ENCODE measurements at places on chromosomes 16 and 17.

DNA sequence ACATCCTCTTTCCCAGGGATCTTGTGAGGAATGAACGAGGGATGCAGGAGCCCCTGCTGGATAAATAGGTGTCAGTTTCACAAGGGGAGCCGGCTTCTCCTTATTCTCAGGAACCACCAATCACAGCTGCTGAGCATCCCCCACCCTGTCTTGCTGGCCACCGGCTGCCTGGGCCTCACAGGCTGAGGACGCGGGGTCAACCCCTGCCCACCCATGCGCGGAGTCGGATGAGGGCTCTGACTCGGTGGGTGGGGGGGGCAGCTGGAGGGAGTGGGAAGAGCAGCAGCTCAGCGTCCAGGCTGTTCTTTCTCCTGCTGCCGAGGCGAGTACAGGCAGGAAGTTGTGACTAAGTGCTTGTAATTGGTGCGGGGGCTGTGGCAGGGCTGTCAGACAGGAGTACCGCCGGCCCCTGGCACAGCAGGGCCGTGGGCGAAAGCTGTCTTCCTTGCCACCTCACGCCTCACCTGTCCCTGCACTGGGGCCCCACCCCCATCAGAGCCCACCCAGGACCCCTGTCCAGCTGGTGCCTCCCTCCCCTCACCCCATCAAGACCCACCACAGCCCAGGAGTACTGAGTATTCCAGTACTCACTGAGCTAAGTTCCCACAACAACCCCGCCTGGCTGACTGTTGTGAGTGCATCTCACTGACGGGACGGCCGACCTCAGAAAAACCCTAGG, 11.0 kb upstream of the DPEP1 start:
- peak; percentile 78 for DNase-seq

GRCh38 chr17:57210224-57210553, 46.1 kb upstream of the MSI2 start:
- no peak for DNase-seq

DNA sequence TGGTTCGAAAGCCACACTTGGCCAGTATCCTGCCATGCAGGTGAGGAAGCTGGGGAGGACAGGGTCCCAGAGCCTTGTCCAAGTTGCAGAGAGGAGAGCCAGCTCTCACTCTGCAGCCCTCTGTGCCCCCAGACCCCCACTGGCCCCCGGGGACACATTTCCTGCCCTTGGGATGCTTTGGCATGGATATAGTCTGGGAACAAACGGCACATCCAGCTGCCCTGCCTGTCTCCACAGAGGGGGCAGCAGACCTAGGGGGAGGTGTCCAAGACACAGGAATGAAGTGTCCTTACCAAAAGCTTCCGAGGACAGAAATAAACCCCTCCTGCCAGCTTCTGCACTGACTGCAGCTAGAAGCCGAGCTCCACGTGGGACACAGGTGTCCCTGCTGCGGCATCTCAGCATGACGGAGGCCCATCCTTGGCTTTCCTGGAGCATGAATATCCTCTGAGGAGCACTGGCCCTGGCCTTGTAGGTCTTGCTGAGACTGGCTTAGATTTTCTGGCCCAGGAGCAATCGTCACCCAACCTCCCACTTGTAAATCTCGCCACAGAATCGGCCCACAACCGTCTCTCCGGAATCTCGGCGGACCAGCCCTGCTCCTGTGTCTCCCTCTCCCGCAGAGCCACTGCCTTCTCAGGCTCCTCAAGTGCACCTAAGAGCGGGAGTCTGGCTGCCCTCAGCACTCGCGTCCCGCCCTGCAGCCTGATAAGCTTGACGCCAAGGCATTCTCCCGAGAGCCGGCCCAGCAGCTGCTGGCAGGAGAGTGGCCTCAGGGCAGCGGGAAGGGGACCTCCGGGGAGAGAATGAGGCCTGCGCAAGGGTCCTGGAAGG, 1.1 kb upstream of the CAPN15 start:
- no peak for DNase-seq

- DNase-seq: no peak
Measured at GRCh38 chr16:27169511-27170071, 33.7 kb upstream of the KDM8 start.

- DNase-seq: no peak
Measured at GRCh38 chr17:56047331-56047730, 105.9 kb upstream of the ANKFN1 start.

- DNase-seq: no peak
Measured at GRCh38 chr17:4318596-4318995, 47.9 kb downstream of the UBE2G1 start.

DNA sequence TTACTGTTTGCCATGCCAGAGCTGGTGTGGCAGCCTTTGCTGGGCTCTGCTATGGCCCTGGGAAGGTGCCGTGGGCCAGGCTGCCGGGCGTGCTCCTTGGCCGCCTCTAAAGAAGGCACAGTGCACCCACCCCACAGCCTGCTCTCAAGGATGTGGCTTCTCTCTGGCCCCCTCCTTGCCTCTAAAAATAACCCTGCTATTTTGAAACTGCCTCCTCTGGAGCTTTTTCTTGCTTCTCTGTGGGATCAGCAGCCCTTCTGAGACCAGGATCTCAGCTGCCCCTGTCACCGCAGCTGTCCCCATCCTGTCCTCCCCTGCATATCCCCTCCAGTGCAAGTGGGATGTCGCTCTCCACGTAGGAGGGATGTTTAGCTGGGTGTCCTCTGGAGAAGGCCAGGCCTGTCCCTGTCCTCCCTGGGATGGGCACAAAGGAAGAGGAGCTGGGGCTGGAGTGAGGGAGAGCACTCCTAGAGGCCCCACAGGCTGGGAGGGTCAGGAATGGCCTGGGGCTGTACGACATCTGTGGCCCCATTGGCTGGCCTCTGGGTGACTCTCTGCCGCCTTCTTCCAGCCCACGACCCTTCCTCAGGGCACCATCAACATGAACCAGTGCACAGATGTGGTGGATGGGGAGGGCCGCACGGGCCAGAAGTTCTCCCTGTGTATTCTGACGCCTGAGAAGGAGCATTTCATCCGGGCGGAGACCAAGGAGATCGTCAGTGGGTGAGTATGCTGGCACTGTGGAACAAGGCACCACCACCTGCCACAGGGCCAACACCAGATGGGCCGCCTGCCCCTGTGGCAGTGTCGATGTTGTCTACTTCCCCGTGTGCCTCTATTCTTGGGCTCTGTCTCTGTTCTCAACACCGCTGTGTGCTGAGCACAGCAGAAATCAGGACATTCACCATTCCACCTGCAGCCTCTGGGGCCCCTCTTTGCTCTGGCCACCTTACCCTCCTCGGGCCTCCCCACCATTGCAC, 79.7 kb downstream of the PLD6 start:
- DNase-seq: no peak

Data from GM13976 (cell line).